CD4-positive, alpha-beta T cell (primary cell): ENCODE measurements at places on chromosomes 3 and 15.

- no peak for DNase-seq
These were observed 176.6 kb downstream of the XXYLT1 start for GRCh38 chr3:195094191-195094921.

- DNase-seq = no peak
These were observed 21.4 kb downstream of the KPNA1 start for GRCh38 chr3:122493296-122493695.

DNA sequence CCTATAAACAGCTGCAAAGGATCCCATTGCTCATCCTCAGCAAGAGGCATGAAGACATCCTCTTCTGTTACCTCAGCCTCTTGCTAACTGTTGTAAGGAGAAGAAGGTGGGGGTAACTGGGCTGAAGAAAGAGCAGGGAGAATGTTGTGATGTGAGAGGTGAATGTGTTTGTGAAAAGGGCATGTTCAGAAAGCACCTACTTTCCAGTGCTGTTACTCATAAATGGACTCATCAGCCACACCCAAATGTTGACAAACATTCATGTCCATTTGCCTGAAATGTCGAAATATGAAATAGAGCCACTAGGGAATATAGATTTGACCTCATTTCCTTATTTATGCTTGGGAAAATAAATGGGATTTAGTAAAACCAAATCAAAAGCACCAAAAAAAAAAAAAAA is 12.6 kb downstream of the SLC24A1 start:
- DNase-seq = no peak

- no peak for DNase-seq
These were observed 67.7 kb downstream of the IGF2BP2 start for GRCh38 chr3:185757176-185757575.

DNA sequence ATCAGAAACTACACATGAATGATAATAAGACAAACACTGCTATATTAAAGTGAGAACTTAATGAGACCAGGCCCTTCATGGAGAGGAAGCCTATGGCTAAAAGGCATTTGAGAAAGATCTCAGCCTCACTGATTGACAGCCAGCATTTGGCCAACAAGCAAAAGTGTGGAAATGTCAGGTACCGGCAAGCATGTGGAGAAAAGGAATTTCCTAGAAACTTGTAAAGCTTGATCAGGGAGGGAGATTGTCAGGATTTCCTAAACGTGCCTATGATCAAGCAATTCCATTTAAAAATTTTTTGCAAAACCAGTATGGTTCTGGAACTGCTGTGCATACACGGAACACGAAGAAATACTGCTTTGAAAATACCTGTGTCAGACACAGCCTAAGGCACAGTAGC is 220.3 kb upstream of the ATP10A start:
- DNase-seq = no peak

- DNase-seq = no peak
These were observed 12.3 kb downstream of the NUDT16 start for GRCh38 chr3:131393868-131394267.

- no peak for DNase-seq
These were observed 472.5 kb upstream of the SGO1 start for GRCh38 chr3:20658491-20658890.

GRCh38 chr15:68303560-68304436 is 26.3 kb downstream of the FEM1B start:
- DNase-seq = no peak

GRCh38 chr3:72278349-72279067 is 493.6 kb upstream of the PROK2 start:
- DNase-seq = no peak

GRCh38 chr3:151552589-151552988 is 91.7 kb upstream of the IGSF10 start:
- no peak for DNase-seq

GRCh38 chr15:71440489-71441110 is 325.3 kb downstream of the THSD4 start:
- DNase-seq = no peak

DNA sequence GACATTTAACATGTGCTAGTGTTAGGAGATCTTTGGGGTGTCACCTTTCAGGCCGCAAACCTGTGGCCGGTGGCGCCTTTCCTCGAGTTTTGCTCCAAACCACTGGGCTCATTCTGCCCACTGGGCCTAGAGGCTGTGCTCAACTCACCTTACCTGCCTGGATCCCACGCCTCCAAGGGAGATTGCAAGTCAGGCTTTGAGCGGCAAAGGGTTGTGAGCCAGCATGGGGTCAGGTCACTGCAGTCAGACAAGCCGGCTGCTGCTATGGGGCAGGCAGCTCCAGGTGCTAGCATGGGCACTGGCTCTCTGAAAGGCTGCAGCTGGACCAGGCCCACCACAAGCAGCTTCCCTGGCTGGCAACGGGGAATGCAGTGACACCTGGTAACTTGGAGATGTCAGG is 265.5 kb downstream of the ZBBX start:
- DNase-seq = no peak

- DNase-seq = no peak
These were observed 111.1 kb downstream of the NUP210 start for GRCh38 chr3:13309004-13309403.

DNA sequence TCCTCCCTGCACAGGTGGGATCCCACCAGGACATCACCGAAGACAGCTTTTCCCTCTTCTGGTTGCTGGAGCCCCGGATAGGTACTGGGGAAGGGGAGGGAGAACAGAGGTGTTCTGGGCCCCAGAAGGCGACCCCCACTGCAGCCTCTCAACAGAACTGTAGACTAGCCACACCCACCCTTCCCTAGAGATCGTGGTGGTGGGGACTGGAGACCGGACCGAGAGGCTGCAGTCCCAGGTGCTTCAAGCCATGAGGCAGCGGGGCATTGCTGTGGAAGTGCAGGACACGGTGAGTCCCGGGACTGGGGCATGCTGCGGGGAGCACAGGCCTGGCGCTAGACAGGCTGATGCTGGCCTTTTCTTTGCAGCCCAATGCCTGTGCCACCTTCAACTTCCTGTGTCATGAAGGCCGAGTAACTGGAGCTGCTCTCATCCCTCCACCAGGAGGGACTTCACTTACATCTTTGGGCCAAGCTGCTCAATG is 809 bp downstream of the NDUFAF3 start:
- no peak for DNase-seq

DNA sequence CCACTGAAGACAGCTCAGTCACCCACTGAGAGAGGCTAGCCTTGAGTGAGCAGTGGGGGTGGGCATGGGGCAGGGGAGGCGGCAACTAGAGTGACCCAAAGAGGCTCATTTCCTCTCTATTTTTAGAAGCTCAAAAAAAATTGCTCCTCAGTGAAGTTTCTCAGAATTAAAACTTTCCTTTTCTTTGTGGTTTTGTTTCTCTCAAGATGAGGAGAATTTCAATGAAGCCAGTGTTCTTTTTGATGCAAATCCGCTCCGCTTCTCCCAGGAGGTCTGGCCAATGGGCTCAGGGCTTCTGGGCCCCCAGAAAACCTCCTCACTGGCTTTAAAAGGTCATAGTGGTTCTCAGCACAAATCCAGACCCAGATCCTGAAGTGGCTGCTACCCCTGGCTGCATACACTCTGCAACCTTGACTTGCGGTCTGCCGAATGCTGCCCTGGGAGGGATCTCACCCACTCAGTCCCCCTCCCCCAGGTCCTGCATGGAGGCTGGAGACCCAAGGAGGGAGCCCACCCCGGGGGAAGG is at the start of gene ACSBG1:
Gene ACSBG1 (minus strand): TSS at position 51 of the 526 bp plus-strand sequence. CDS start 64 bp downstream, outside the sequence.
- no peak for DNase-seq

- DNase-seq = no peak
These were observed 32.9 kb downstream of the GTF2E1 start for GRCh38 chr3:120775411-120775810.

DNA sequence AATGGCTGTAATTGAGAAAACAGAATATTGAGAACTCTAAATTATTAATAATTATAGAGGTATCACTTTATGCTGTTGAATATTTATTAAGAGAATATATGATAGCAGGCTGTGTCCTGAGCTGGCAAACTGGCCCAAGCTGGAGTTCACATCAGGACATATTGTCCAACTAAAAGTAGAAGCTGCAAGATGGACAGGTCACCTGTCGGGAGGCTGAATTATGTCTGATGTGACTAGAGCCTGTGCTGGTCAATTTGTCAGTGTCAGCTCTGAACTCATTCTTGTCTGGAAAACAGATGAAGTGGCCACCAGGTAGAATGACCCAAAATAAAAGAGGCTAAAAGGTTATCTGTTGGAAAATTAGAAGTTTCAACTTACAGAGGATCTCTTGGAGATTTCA is 392.2 kb downstream of the LRTM1 start:
- no peak for DNase-seq

GRCh38 chr3:53775018-53775417 is 71.2 kb downstream of the CHDH start:
- DNase-seq = no peak

DNA sequence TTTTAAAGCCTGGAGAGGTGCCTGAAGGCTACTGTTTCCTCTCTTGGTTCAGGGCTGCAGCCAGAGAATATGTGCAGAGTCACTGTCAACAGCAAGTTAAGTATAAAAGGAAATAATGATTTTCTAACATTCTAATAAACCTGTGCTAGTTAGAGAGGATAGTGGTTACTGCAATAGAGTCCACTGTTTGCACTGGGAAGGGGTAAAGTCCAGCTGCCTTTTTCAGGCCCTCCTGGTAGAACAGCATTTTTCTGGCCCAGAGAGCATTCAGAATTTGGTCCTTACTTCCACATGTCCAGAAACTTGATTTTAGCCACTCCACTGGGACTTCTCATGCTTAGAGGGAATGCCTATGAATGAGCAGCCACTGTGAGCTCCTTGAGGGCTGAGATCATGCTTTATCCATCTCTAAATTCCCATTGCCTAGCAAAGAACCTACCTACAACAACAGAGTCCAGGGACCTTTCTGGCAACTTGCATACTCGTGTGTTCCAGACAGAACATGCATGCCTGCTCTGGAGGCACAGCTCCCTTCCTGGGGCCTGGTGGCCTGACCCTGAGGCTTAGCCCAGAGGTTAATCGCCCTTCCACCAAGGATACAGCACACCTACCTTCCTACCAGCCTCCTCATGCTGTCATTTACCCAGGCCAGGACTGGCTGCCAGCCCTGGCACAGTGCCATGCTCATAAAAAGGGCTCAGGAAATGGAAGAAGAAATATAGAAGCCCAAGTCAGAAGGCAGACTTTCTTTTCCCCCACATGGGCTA is 50.3 kb upstream of the ATP13A3 start:
- no peak for DNase-seq

DNA sequence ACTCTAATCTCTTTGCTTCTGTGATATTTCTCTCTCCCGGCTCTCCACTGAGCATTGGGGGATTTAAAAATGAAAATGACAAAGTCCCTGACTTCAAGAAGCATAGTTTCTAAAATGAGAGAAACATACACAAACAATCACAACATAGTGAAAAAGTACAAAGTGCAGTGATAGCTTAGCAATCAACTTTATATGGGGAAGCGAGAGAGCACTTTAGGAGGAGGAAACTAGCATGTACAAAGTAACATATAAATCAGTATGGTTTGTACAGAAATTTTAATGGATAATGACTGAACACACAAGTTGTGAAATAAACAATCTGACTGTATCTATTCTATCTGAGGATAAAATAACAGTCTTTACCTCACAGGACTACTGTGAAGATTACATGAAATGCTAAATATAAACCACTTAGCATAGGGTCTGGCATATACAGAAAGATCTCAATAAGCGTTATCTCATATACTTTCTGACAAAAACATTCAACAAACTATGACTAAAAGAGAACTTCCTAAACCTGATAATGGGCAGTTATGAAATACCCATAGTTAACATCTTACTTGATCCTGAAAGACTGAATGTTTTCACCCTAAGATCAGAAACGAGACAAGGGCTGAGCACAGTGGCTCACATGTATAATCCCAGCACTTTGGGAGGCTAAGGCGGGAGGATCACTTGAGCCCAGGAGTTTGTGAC is 61.2 kb downstream of the PEAK1 start:
- no peak for DNase-seq

GRCh38 chr3:131957980-131958379 is 76.8 kb downstream of the CPNE4 start:
- no peak for DNase-seq

- no peak for DNase-seq
These were observed 114.3 kb downstream of the EEFSEC start for GRCh38 chr3:128267541-128267940.

- no peak for DNase-seq
These were observed 32.9 kb upstream of the CTSH start for GRCh38 chr15:78977591-78978347.

- DNase-seq = no peak
These were observed 325.8 kb upstream of the CTNNB1 start for GRCh38 chr3:40873476-40873875.

DNA sequence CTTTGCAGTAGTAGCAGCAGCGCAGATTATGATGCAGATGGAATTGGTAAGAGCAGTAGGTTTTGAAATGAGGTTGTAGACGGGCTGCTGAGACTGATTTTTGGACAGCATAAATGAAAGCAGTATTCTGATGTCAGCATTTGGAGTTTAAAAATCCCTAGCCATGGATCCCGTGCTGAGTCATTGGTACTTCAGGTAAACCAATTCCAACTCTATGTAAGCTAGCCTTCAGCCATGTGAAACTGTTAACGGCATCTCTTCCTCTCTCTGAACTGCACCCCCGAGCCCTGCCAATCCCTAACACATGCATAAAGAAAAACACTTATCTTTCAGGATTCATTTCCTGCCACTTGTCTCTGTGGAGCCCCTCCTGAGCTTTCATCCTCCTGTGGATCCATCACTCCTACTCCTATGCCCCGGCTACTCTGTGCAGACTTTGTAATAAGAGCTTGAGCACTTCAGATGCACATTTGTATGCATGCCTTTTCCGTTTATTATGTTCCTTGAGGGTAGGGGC is 119.0 kb downstream of the AKAP13 start:
- no peak for DNase-seq

GRCh38 chr15:34665498-34666116 is 82.2 kb upstream of the GOLGA8B start:
- DNase-seq = no peak

- no peak for DNase-seq
These were observed 55.3 kb upstream of the LEKR1 start for GRCh38 chr3:156770699-156771414.

DNA sequence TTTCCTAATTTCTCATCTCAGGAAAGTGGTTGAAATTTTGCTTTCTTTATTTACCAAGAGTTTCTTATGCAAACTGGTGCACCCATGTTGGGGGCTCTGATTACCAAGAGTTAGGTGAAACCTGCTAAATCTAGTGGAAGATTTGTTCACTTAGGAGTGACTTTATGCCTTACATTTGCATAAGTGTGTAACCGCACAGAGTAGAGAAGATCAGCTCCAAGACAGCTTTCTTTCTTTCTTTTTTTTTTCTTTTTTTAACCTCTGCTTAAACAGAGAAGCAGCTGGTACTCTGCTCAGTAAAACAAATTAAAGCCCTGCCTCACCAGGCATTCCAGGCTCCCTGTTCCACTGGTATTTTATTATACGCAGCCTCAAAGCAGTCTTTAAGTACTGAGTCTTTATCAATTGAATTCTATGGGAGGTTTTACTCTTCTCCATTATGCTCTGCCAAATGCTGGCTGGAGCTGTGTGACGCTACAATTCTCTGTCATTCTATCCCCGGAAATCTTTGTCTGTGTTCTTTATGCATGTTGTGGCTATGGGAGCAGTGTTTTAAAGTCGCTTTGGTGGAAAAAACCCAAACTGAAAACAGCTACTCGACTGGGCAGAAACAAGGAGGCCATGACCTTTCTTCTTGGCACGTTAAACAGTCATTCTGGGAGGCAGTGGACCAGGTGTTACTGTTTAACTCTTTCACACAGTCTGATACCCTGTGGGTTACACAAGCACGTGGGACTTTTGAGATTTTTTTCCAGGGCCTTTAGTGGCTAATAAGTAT is 55.2 kb upstream of the GBE1 start:
- no peak for DNase-seq

- DNase-seq = no peak
These were observed 86.3 kb upstream of the RASGRP1 start for GRCh38 chr15:38650936-38651327.

- no peak for DNase-seq
These were observed 30.2 kb upstream of the CHMP2B start for GRCh38 chr3:87196879-87197278.
